ENCODE measurements at places on chromosomes 3 and 15.
A peak's percentile ranks its signal among the peaks of the same experiment; 100 is the strongest.

GRCh38 chr3:13548696-13549622 is at the start of gene FBLN2:
Gene FBLN2, plus strand, starts transcription at chr3:13549125. Its CDS starts 21,231 bp downstream, at chr3:13570356.
- DNase-seq, result peak; percentile 62

GRCh38 chr3:58874795-58875194 is 175.0 kb downstream of the CFAP20DC start:
- DNase-seq, result no peak

- no peak for DNase-seq
Measured at GRCh38 chr15:45376967-45377608, 1.3 kb downstream of the GATM start.

DNA sequence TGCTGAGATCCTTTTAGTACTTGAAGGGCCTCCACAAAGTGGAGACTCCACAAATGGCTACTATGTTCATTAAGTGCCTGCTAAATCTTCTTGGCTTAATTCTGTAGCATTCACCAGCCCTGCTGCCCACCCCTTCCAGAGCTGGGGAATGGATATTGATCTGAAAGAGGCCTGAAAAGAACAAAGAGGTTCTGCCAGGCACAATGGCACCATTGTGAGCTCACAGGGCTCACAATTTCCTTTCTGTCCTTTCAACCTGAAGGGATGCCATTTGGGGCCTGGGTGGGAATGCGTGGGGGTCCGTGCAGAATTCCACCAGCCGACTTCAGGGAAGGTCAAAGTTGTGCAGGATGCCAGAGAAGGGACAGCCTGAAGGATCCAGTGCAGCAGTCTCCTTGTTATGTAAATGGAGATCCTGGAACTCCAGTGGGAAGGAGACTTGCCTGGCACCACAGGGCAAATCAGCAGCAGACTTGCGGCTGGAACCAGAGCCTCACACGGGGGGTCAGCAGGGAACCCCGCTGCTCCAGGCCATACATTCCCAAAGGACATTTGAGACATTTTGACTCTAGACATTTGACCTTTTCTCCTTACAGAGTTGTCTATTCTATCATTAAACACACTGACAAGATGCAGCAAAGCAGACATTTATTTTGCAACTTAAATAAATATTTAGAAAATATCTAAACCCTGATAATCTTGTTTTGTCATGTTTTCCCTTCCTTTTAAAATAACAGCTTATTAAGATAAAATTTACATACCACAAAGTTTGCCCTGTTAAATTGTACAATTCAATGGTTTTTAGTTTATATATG is 21.5 kb upstream of the MORF4L1 start:
- DNase-seq, result no peak

DNA sequence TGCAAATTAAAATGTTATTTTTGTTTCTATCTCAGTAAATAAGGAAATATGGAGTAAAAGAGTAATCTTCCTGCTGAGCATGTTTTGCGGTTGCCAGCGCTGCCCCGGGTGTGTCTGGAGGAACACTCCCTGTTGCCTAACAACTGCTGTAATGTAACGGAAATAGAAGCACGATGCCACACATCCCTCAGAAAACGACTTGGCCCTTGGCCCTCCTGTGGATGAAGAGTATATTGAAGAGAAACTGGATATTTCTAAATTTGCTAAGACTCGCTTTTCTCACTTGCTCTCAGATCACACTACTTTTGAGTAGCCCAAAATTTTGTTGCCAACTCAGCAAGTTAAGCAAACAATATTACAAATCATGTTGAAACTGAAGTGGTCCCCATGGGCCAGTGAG is 18.9 kb downstream of the CX3CR1 start:
- peak; percentile 71 for DNase-seq

DNA sequence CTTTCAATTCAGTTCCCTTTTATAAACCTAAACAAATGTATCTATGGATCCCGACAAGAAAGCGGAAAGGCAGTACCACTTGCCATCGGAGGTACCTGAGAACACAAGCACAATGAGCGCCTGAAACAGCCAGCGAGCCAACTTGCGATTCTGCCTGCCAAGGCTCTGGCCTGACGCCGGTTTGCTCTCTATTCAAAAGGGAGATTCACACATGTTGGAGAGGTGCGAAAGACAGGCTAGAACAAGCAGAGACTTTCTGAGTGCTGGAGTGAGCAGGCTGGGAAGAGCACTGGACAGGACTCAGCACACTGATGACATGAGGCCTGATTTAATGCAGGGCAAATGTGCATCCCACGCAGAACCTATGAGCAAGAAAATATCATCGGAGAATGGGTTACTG is 17.7 kb upstream of the PRR23E start:
- DNase-seq, result no peak

- no peak for DNase-seq
Measured at GRCh38 chr3:161215185-161215584, 5.9 kb upstream of the NMD3 start.

DNA sequence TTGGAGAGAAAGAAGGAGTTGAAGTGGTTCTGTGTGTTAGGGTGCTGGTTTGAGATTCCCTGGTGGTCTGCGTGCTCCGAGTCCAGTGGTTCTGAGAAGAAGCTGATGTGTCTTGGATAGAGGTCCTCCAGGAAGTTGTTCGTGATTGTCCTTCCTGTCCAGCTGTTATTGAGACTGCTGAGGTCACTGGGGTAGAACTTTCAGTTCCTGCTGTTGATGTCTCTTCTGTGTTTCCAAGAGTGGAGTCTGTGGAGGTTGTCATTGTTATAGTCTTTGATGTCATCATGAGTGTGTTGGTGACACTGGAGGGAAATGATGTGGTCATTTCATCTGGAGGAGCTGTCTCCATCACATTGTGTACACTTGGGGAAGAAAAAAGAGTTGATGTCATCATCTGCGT is 20.8 kb downstream of the MUC4 start:
- peak; percentile 53 for DNase-seq

GRCh38 chr3:40608091-40608490 is 83.3 kb downstream of the ZNF621 start:
- no peak for DNase-seq

- no peak for DNase-seq
Measured at GRCh38 chr3:71541313-71541712, 42.2 kb downstream of the FOXP1 start.

- no peak for DNase-seq
Measured at GRCh38 chr3:163916596-163917560, 1161.4 kb downstream of the SI start.

DNA sequence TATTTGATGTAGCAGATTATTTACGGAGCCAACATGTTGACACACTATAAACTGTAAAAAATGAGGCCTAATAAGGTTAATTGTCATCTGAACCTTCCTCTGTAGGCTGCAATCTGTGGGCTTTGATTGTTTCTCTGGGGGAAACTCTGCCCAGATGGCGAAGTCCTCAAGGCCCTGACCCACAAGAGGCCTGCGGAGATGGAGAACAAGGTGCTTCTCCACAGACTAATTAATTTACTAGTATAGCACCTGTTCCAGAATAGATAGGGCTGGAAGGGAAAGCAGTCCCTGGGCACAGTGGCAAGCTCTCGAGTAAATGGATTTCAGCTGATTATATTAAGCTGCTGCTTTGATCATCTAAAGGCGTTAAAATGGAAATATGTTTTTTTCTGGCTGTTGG is 338.8 kb upstream of the DNAJC19 start:
- DNase-seq, result no peak

- no peak for DNase-seq
Measured at GRCh38 chr15:42804739-42805138, 67.8 kb upstream of the CDAN1 start.

- DNase-seq, result no peak
Measured at GRCh38 chr3:102374863-102375634, 59.8 kb upstream of the ZPLD1 start.

- DNase-seq, result peak; percentile 17
Measured at GRCh38 chr3:130276203-130276803, 69.2 kb upstream of the COL6A5 start.

GRCh38 chr3:197564097-197564843 is 8.5 kb upstream of the BDH1 start:
- no peak for DNase-seq

GRCh38 chr15:79401301-79401700 is 30.8 kb upstream of the MINAR1 start:
- no peak for DNase-seq

- DNase-seq, result no peak
Measured at GRCh38 chr3:115165266-115165665, 18.2 kb upstream of the ZBTB20 start.

DNA sequence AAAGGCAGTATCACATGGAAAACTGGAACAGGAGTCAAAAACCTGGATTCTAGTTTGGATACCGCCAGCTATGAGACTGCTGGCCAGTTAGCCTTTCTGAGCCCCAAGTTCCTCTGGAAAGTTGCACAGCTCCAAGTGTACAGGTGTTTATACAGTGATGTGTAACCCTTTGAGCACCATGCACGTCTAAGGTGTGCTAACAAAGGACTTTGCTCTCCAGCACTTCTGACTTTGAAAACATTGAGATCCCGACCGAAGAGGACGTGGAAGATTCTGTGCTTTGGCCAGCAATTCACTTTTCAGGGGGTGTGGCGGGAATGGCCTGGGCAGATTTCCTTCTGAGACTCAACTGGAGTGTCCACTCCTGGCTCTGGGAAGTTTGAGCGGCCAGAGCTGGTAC is 45.8 kb upstream of the UMPS start:
- no peak for DNase-seq

GRCh38 chr15:45121706-45122417 is 7.7 kb downstream of the DUOXA2 start:
- DNase-seq, result no peak

GRCh38 chr3:169548194-169548593 is 115.3 kb downstream of the MECOM start:
- DNase-seq, result no peak

DNA sequence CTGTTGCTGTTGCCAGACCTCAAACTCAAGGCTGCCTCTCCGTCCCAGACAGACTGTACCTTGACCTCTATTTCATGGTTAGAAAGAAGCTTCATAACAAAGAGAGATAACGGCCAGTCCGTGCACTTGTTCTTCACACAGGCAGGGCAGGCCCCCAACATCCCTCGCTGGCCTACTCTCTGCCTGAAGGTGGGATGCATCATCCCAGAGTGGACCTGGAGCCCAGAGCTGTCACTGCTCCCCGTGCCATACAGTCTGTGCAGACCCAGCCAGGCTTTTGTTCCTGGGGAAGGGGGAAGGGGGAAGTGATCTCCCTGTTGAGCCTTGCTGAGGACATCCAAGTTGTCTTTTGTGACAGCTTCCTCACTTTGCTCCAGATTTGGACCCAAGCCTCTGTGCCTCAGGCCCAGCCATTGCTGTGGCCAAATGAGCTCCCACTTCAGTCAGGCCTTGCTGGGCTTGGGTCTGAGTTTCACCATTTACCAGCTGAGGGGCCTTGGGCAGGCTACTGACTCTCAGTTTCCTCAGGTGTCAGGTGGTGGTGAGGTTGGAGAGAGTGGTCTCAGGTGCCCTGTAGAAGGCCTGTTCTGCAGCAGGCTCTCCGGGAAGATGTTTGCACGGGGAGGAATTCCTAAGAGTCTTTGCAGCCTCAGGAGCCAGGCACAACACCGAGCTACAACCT is 141.6 kb downstream of the DNAJB8 start:
- DNase-seq, result no peak

GRCh38 chr3:171371354-171371753 is 88.9 kb downstream of the TNIK start:
- DNase-seq, result no peak

DNA sequence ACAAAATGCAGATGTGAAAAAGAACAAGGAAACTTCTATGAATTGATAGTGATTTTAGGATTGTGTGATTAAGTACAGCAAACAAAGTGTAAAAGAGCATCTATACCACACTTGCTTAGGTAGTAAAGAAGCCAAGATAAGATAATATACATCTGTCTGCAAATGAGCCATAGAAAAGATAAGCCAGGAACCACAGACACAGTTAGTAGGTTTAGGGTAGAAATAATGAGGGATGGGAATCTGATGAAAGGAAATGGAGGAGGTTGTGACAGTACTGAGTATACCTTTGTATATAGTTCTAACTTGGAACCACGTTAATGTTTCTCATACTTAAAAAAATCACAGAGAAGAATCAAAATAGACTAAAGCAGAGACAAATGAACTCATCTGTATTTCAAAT is 54.0 kb downstream of the TCF12 start:
- DNase-seq, result no peak

DNA sequence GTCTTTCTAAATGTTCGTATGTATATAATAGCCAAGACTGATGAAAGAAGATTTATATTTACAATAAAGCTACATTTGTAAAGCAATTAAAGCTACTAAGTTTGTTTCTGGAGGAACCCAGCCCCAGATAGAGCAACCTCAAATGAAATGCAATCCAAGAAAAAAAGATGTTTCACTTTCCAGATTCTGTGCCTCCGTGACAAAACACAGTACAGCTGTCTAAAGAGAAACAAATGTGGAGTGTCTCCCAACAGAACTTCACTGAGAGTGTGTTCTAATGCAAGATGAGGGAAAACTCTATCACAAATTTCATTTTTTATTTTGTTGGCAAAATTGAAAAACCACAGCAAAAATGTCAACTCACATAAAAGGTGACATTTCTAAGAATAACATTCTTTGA is 317.0 kb downstream of the OCA2 start:
- DNase-seq, result no peak

DNA sequence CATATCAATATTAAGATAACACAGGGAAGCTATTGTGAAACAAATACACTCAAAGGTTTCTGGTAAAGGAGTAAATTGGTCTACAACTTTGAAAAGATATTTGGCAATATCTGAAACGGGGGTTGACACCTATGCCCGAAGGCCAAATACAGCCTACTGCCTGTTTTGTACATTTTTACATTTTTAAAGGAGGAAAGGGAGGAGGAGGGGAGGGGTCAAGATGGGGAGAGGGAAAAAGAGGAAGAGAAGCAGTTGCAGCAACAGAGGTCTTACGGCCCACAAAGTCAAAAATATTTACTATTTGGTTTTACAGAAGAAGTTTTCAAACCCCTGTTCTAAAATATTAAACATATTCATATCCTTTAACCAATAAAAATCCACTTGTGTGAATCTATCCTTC is 94.2 kb downstream of the FMN1 start:
- DNase-seq, result no peak

GRCh38 chr15:88913017-88913849 is at the start of gene MFGE8:
Gene MFGE8, minus strand, starts transcription at chr15:88913379. Its CDS starts 60 bp downstream, at chr15:88913319.
- DNase-seq, result peak; percentile 70
